ENCODE measurements at places on chromosomes 16 and 17.

GRCh38 chr17:27873746-27874145, 19.4 kb downstream of the LYRM9 start:
- DNase-seq: no peak

DNA sequence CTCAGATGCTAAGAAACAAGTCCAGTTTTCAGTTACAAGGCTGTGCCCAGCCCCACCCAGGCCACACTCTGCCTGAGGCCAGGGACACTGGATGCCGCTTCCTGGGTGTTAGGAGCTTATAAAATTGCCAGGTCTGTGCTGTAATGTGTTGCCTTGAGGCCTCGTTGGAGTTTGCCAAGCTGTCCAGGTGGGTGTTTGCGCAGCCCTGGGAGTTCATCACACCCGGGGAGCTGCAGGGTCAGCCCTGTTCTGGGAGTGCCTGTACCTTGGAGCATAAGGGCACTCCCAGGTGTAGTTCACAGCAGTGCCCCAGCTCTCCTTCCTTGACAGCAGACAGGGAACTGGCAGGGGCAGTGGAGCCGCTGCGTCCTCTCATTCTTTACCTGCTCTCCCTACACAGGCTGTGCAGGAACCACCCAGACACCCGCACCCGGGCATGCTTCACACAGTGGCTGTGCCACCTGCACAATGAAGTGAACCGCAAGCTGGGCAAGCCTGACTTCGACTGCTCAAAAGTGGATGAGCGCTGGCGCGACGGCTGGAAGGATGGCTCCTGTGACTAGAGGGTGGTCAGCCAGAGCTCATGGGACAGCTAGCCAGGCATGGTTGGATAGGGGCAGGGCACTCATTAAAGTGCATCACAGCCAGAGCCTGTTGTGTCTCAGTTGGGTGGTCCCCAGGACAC, 1.6 kb downstream of the GFER start:
- DNase-seq: no peak

GRCh38 chr17:48123111-48123510, 15.5 kb downstream of the SNX11 start:
- no peak for DNase-seq

DNA sequence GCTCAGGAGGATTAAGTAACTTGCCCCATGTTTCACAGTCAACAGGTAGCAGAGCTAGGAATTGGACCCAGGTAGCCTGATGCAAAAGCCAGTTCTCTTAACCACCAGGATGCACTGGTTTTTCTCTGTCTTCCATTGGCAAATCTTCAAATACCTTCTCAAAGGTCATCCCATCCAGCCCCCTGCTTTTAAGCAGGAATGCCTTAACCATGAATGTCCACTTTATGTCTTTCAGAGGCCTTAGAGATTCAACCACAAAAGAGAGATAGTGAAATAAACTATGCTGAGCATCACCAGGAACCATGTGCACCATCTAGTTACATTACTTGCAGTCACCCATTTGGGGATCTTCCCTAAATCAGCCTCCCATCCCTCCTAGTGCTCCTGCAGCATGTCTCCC, 94.3 kb downstream of the C17orf67 start:
- DNase-seq: no peak

DNA sequence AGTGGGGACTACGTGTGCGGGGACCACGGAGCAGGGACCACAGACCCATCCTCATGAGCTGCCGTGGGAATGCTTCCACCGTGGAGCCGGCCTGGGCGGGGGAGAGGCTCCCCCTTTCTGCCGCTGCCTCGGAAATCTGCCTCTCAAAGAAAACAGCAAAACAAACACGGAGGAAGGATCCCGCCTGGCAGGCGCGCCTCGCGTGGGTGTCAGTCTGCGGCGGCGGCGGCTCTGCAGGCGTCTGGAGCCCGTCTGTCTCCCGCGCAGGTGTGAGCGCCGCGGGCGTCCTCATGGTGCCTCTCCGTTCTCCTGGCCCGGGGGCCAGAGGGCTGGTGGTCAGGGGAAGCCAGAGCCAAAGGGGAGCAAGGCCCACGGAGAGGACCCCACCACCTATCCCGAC, 27.5 kb downstream of the GSE1 start:
- DNase-seq: no peak

DNA sequence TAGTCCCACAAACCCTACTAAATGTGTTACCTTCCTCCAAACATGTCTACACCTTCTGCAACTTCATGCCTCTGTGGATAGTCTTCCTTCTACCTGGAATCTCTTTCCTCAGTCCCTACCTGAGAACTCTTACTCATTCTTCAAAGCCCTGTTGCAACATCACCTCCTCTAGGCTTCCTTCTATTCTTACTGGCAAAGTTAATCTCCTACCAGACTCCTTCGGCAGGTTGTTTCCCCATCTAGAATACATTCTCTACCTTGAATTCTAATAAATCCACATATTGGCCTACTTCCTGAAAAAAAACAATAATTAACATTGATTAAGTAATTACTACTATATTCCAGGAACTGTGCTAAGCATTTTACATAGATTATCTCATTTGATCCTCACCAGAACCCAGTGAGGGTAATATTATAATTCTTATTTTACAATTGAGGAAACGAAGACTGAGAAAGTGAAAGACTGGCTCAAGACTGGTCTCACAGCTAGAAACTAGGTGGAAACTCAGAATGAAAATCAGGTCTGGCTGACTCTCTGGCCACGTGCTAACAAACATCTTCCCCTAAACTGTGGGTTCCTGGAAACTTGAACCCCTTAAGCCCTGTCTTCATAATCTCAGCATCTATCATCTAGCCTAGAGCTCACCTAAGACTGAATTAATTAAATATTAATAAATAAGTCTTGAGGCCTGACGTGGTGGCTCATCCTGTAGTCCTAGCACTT, 4.6 kb upstream of the STAT3 start:
- DNase-seq: no peak

- peak; percentile 56 for DNase-seq
Measured at GRCh38 chr17:56891751-56892150, 22.1 kb downstream of the TRIM25 start.

DNA sequence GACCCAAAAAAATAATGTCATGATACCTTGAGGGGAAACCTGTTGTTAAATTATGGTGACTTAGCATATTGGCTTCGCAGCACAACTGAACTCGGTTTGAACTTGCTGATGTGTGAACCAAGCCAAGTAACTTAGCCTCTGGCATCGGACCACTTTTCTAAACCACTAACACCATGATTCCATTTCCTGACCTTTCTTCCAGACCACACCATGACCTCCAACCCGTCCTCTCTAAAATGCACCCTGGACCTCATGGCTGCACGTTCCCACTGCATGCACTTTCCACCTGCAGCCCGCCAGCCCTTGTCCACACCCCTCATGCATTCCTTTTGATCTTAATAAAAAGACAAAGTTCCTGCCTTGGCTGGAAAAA, 29.3 kb downstream of the DYNLRB2 start:
- no peak for DNase-seq

GRCh38 chr17:61251939-61252865, 147.4 kb upstream of the TBX2 start:
- DNase-seq: peak; percentile 63

GRCh38 chr17:41308251-41308917, 725 bp downstream of the KRTAP16-1 start:
- no peak for DNase-seq

DNA sequence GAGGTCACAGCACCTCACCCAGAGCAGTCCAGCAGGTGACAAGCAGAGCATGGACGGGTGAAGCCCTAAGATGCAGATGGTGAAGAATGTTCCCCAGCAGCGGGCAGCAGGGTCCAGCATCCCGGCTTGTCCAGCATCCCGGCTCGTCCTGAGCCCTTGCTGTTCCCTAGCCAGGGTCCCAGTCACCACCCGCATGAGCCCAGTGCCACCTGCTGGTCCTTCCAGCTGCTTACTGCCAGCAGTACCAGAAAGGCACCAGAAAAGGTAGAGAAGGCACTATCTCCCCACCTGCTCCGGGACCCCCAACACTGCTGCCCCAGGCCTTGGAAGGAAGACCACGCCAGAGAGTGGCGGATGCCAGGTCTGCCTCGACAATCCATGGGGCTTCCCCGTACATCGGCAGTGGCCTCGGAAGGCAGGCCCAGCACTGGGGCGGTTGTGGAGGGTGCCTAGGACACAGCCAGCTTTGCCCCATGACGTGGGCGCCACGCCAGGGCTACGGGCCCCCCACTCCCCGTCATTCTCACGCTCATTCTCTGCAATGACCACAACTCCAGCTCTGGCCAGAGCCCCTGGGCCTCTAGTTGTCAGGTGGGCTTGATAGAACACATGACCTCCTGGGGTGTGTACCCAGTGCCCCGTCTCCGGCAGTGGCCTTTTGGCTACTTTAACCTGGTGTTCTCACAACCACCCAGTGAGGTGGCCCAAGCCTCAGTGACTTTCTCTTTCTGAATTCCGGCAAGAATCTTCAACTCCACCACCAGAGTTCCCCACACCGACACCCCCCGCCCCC, 1.4 kb downstream of the CENPX start:
- DNase-seq: peak; percentile 91

DNA sequence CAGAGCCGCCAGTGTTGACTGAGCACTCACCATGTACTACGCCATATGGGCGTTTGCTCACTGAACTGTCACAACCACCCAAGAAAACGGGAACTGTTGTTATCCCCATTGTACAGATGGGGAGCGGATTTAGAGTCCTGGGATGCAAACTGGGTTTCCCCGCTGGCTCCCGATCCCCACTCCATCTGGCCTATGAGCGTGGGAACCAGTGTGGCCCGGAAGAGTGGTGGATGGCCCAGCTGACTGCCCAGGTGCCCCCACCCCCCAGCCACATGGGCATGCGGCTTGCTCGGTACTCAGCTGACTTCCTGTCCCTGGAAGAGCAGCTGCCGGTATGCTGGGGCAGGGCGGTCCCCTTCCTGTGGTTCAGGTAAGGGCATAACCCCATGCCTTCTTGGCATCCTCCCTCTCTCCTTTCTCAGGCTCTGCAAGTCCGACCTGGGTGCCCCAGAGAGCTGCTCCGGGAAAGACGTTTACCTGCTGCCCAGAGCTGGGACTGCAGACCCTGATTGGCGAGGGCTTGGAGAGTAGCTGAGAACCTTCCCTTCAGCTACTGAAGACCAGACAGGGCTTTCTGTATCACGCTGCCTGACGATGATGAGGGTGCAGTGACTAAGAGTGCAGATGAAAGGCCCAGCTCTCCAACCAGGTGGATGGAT, 16.2 kb downstream of the SOCS3 start:
- no peak for DNase-seq

GRCh38 chr17:34974794-34975785, 5.2 kb upstream of the LIG3 start:
- no peak for DNase-seq

- no peak for DNase-seq
Measured at GRCh38 chr16:19689342-19689741, 28.7 kb downstream of the KNOP1 start.

GRCh38 chr16:9012848-9013507, 49.3 kb upstream of the USP7 start:
- peak; percentile 86 for DNase-seq

DNA sequence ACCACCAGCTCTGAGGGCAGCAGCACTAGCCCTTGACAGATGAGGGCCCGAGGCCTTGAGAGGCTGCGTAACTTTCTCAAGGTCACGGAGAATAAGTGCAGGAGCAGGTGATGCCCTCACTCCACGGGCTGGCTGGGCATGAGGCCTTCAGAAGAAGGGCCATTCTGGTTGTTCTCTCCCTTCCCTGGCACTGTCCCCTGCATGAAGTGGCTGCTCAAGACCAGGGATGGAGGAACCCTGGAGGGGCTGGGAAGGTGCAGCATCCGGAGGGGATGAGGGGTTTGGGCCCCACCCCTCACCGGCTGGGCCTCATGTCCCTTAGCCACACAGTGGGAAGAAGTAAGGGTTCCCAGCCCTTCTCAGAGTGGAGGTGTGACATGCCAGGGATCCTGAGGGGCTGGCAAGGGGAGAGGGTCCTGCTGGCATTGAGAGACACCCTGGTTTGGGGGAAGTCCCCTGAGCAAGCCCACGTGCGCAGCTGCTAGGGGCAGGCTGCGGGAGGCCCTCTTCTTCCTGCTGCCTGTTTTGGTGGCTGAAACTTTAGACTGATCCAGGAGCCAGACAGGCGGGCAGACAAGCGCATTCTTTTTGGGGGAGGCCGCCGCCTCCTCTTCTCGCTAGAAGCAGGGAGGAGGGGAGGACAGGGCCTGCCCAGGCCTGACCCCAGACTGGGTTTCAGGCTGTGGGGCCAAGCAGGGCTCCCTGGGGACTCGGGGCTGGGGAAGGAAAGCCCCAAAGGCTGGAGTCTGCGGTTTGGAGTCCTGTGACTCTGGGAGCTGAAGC, 74.0 kb downstream of the N4BP1 start:
- no peak for DNase-seq

DNA sequence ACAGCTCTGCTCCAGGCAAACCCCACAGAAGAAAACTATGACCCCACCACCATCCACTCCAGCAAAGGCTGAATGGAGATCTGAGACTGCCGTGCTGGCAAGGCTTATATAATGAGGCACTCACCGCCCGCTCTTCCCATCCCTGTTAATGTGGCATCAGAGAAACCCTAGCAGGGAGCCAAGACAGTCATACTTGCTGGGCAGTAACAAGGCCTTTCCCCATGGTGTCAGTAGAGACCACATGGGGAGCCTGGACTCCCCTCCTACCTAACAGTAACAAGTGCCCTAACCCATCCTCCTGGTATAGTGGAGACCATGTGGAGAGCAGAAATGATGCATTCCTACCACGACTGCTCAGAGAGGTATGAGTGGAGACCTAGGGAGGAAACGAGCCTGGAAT, 235.2 kb downstream of the C16orf78 start:
- peak; percentile 78 for DNase-seq

GRCh38 chr17:53819956-53820355, 2.8 kb upstream of the KIF2B start:
- no peak for DNase-seq

DNA sequence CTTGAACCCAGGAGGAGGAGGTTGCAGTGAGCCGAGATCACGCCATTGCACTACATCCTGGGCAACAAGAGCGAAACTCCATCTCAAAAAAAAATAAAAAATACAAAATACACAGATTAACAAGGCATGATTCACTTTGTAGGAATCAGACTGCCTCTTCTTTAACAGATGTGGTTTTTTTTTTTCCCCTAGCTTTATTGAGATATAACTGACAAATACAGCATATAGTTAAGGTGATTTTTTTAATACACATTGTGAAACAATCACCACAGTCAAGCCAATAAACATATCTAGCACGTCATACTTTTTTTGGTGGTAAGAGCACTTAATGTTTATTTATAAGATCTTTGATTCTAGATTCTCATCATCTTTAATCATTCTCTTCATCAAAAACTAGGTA, 87.8 kb downstream of the SPAG9 start:
- DNase-seq: no peak

GRCh38 chr16:35173295-35173694, 1713.9 kb downstream of the TP53TG3F start:
- DNase-seq: no peak

- no peak for DNase-seq
Measured at GRCh38 chr17:2362416-2362815, 25.1 kb downstream of the SGSM2 start.

DNA sequence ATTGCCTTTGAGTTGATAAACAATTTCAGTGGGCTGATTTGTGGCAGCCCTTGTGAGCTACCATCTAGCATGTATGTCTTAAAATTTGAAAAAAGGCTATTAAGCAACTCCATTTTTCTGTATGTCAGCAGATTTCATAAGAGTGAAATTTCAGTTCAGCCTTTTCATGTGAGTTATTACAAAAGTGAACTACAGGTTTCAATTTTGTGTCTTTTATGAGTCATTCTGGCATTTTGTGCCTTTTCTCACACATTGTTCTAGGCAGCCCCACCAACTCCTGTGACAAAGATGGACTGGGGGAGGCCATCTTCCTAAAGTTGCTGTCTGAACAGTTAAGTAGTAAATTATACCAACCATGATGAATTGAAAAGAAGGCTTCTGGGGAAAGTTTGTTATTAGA, 52.1 kb downstream of the USP10 start:
- DNase-seq: no peak

- no peak for DNase-seq
Measured at GRCh38 chr16:46973996-46974324, 486 bp upstream of the DNAJA2 start.

GRCh38 chr17:76940295-76940694, 72.1 kb downstream of the MGAT5B start:
- DNase-seq: no peak
